ENCODE measurements at places on chromosomes 3 and 15.

DNA sequence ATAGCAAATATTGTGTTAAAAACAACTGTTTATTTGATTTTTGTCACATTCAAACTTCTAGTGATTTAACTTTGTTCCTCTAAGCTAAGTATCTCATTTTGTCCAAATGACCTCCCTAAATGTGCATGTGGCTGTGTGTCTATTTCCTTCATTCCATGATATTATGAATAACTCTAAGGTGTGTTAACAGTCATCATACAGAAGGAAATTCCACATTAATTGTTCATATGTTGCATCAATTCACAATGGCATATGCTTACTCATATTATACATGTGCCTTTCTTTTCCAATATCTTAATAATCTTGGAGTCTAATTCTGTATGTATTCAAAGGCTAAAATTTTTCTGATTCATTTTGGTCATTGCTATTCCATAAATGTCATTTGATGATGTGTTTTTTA, 186.4 kb downstream of the WDR72 start:
- no peak for DNase-seq

GRCh38 chr3:184157206-184157605, 2.0 kb downstream of the DVL3 start:
- no peak for DNase-seq

- DNase-seq, result no peak
Measured at GRCh38 chr15:99999282-100000070, 266.2 kb upstream of the LYSMD4 start.

DNA sequence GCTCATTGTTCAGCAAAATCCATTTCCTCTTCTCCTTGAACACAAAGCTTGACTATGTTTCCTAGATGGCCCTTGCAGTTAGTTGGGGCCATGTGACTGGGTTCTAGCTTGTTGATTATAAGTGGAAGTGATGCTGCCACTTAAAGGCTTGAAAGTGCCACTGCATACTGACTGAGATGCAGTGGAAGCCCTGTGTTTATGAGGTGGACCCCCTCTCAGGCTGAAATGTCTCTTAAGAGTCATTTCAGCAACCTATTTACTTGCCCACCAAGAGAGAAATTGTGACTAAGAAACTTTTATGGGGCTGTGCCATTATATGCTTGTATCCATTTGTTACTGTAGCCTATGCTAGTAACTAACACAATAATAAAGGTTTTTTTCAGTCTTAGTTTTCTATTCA, 8.4 kb upstream of the ANP32A start:
- no peak for DNase-seq

Measured in activated CD8-positive, alpha-beta memory T cell treated with anti-CD3 and anti-CD28 coated beads for 48 hours (primary cell).